Right renal cortex interstitium (tissue), 3 donors: ENCODE measurements at places on chromosomes 4 and X. TPM values are rescaled to one million over a fixed set of nuclear protein-coding genes. Genes with fewer than 3 reads are reported as not detected.

Gene KLB
- 0.19 TPM for polyA plus RNA-seq

- no peak for DNase-seq
Measured at GRCh38 chr4:175035905-175036304, 117.7 kb downstream of the ADAM29 start.

Gene C4orf50
- polyA plus RNA-seq = 0.01 TPM

GRCh38 chr4:156829201-156829873 lies 142.3 kb downstream of the PDGFC start:
- no peak for DNase-seq

Gene TEX13B
- polyA plus RNA-seq = not detected

GRCh38 chr4:83342476-83342875 lies 7.8 kb upstream of the HPSE start:
- DNase-seq = no peak

Gene CPZ
- 16.0 TPM for polyA plus RNA-seq

GRCh38 chr4:168693750-168694490 lies 197.1 kb downstream of the PALLD start:
- DNase-seq = no peak

DNA sequence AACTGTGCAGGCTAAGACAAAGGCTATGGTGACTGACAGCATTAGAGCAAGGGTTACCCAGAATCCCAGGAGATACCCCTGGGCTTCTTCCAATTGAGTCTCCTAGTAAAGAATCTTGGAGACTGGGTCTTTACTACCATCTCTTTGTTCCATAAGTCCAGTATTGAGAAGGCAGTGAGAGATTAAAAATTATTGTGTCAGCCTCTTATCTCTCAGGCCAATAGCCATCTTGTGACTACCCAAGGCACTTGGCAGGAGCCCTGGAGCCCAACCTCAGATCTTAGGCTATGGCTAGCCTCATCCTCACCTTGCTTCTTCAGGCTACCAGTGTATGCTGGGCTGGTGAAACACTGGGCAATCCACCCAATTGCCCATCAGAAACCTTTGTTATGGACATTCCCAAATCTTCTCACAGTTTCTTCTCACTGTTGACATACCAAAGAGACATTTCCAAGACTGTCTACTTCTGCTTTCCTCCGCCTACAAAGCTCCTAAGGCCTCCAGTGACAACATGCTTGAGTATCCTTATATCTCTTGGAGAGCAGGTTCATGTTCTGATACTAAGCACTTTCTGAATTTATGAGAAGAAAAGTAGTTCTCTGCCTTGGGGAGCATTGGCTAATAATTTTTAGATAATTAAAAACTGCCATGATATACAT lies 76.3 kb upstream of the STIM2 start:
- no peak for DNase-seq

- DNase-seq = no peak
Measured at GRCh38 chr4:47372561-47372960, 90.9 kb downstream of the COMMD8 start.

Gene GALNT7
- polyA plus RNA-seq = 38.0 TPM
